A549 treated with DMSO at 1 μM for 4 hours (cell line): ENCODE measurements at places on chromosomes 12 and 14. TPM values are rescaled to one million over a fixed set of nuclear protein-coding genes. Genes with fewer than 3 reads are reported as not detected.

Gene DPY19L2
- total RNA-seq: 1.3 to 2.4 TPM (median 1.8 TPM) in 5 replicates

Gene SNAPC1
- total RNA-seq: 12.9 to 17.8 TPM (median 15.4 TPM) in 5 replicates

Gene ARHGAP9
- total RNA-seq: 0.11 to 0.69 TPM (median 0.43 TPM) in 5 replicates

Gene E2F7
- total RNA-seq: 7.0 to 11.0 TPM (median 9.0 TPM) in 5 replicates

Gene ASCL1
- 0.03 TPM in 2 of 5 replicates, not detected in the others for total RNA-seq

Gene GYS2
- not detected in 5 replicates for total RNA-seq

Gene CCDC177
- 0.02 TPM in 1 of 5 replicates, not detected in the others for total RNA-seq
